Progenitor cell of endocrine pancreas (in vitro differentiated cells): ENCODE measurements at places on chromosomes 13 and 19. TPM values are rescaled to one million over a fixed set of nuclear protein-coding genes. Genes with fewer than 3 reads are reported as not detected.

The ATXN8OS gene
- total RNA-seq, result not detected in 2 replicates

The PRODH2 gene
- total RNA-seq, result 5.3 TPM in 2 replicates

The VN1R4 gene
- not detected in 2 replicates for total RNA-seq

The FCER2 gene
- not detected in 2 replicates for total RNA-seq

The SLC1A6 gene
- 0.47 and 0.62 TPM in 2 replicates for total RNA-seq

The BRCA2 gene
- total RNA-seq, result 11.3 and 14.7 TPM in 2 replicates

The KLF1 gene
- total RNA-seq, result not detected in 2 replicates

The APOC4 gene
- total RNA-seq, result not detected in 2 replicates

The ZNF98 gene
- total RNA-seq, result not detected in 2 replicates

The ERICH6B gene
- total RNA-seq, result not detected in 2 replicates

The ZNF154 gene
- 39.0 and 43.3 TPM in 2 replicates for total RNA-seq

The NLRP8 gene
- not detected in 2 replicates for total RNA-seq

The SIGLEC10 gene
- not detected in 2 replicates for total RNA-seq

The ODAD3 gene
- 1.8 and 2.2 TPM in 2 replicates for total RNA-seq

The VSIG10L gene
- 6.3 and 7.0 TPM in 2 replicates for total RNA-seq

The TBXA2R gene
- total RNA-seq, result not detected in 2 replicates

The PSG3 gene
- total RNA-seq, result not detected in 2 replicates

The PSPN gene
- total RNA-seq, result 4.3 TPM in 2 replicates
